CD4-positive, alpha-beta T cell treated with Interleukin-6 at 100 ng/mL for 8 hours (primary cell): ENCODE measurements at places on chromosomes 7 and 10.
A peak's percentile ranks its signal among the peaks of the same experiment; 100 is the strongest.

DNA sequence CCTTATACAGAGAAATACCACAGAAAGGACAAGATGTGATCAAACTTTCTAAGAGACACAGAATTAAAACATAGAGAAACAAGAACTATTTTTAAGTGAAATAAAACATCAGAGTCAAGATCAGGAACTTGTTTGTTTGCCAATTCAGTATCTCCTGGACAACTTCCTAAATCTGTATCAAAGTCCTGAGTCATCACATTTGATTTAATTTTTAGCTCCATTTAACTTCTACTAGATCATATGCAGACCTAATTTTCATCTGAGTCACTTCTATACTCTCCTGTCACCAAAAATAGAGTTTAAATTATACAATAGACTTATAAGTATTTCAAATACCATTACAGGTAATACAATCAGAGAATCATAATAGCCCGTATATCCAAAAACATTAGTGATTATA, 268.1 kb downstream of the PRKG1 start:
- DNase-seq, result no peak

GRCh38 chr7:120186688-120187087, 86.3 kb upstream of the KCND2 start:
- DNase-seq, result no peak

GRCh38 chr10:89075631-89076030, 85.0 kb downstream of the FAS start:
- no peak for DNase-seq

DNA sequence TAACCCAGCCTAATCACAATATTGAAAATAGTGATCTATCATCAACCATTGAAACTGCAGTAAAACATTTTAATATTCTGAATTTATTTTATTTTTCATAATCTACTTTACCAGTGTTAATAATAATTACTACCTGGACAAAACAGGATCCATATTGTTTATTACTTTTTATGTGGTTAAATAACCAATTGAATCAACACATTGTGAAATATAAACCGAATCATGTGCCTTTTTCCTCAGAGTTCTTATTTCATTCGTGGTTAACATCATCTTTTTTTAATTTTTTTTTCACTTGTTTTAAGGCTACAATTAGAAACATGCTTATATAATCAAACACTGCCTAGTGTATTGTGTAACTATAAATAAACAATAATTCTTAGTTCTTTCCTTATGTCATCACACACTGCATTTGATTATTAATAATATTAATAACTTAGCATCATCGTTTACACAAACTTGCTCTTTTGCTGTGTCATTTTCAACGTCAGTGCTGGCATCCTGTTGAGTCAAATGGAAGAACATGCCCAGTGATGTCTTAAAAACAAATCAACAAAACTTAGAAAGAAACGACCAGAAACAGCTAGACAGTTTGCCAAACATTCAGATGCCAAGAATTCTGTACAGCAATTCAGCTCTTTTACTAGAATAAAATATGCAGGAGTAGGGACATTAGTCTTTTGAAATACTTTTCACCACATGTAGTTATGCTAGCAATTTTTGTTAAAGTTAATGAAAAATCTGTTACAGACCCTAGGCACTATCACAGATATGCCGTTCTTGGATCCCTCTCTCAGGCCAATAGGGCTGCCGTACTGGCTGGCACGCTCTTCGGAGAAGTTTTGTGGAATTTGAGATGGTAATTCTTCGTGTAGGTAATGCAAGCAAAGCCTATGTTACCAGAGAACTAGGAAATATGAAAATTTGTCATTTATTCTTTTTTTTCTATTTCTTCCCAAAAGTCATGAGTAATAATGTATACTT, 330.4 kb upstream of the SEMA3A start:
- DNase-seq, result no peak

GRCh38 chr7:142800088-142800487, 29.3 kb downstream of the PRSS2 start:
- peak; percentile 47 for DNase-seq

GRCh38 chr10:118405928-118406327, 63.8 kb upstream of the FAM204A start:
- no peak for DNase-seq

DNA sequence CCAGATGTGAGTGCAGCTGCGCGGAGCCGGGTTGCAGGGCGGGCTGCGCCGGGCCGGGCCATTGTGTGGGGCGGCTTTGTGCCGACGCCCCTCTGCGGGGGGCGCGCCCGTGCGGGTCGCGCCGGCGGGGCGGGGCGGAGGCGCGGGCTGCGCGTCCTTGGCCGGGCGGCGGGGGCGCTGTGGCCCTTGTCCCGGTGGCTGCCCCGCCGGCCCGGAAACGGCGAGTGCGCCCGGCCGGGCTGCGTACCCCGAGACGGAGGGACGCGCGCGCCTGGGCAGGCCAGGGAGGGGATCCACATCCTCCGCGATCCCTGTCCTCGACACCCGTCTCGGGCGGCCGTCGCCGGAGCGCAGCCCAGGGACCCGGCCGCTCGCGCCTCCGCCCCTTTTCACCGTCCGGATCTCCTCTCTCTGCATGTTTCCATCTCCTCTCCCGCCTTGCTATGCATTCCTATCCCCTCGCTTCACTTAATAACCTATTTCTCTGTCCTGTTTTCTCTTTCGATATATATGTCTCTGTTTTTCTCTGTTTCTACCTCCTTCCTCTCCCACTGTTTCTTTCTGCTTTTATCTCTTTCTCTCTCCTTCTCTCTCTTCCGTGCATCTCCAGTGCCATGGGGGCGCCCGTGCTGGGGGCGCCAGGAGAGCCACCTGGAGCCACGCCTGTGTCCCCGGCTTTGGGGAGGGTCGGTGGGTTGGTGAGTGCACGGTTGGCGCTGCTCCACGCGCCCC, 765 bp downstream of the PFKFB3 start:
- DNase-seq, result peak; percentile 34

- no peak for DNase-seq
Observed at GRCh38 chr10:49174926-49175500, 13.2 kb downstream of the TMEM273 start.
